Prostate gland (tissue), 2 donors: ENCODE measurements at places on chromosomes 3 and 15.
A peak's percentile ranks its signal among the peaks of the same experiment; 100 is the strongest.

- H3K4me1 ChIP-seq = no peaks in the 10 kb centered on the region
- no peak for DNase-seq
- no peaks in the 10 kb centered on the region for H3K36me3 ChIP-seq
- no peak overlapping the region for H3K4me3 ChIP-seq
These were observed 477.6 kb downstream of the RAP2B start for GRCh38 chr3:153639631-153640030.

GRCh38 chr15:22944651-22945050 is 35.5 kb downstream of the CYFIP1 start:
- DNase-seq = peak; percentile 70
- H3K27me3 ChIP-seq = no peaks in the 10 kb centered on the region
- peaks cover 8% of the 10 kb centered on the region for H3K36me3 ChIP-seq
- H3K4me1 ChIP-seq = no peaks in the 10 kb centered on the region

DNA sequence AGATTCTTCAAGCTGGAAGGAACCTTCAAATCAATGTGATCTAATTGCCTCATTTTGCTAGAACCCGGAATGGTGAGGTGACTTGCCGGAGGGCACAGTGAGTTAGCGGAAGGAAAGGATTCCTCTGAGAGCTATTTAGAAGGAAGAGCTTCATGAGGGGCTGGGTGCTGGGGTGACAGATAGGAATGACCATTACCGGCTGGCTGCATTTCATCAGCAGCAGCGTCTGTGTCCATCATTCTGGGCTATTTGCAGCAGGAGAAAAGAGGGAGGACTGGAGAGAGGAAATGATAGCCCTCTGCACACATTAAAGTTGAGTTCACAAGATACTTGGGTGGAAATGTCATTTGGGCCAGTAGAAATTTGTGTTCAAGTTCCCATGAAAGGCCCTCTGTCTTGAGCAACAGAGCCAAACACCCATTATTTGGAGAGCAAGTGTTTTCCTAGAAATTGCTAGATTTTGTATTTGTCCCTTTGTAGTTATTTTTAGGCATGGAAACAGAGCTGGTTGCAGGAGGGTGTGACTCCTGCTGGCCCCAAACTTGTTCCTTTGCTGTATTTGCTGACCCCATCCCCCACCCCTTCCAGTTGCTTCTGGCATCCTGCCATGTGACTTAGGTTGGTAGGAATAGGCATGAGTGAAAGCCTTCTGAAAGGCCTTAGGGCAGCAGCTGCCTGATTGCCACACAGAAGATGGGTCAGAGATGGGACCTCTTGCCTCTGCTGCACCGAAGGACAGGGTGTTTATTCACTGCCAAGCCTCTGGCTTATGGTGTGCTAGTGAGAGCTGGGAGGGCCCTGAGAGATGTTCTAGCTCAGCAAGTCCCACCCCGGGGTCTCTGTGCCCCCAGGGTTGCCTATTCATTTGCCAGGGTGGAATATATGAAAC is 87.5 kb upstream of the PLXNA1 start:
- no peak overlapping the region for H3K27ac ChIP-seq
- no peaks in the 10 kb centered on the region for H3K36me3 ChIP-seq
- no peak overlapping the region for H3K4me3 ChIP-seq
- DNase-seq = no peak

DNA sequence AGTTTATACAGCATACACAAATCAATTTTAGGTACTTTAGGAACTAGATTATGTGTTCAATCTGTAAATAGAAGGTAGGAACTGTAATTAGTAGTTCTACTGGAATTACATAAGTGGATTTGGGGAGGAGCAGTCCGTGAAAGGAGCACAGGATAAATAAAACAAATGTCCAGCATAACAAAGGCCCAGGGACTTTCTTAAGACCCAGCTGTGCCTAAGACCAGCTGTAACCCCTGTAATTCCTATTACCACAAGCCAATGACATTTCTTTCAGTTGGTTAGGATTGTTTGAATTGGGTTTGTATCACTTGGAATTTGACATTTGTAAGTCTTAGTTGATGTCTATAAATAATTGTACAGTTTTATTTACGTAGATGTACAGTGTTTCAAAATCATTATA is 4.8 kb upstream of the ZBTB20 start:
- no peaks in the 10 kb centered on the region for H3K36me3 ChIP-seq
- H3K27ac ChIP-seq = no peak overlapping the region
- H3K4me3 ChIP-seq = no peak overlapping the region
- H3K4me1 ChIP-seq = no peaks in the 10 kb centered on the region

- no peak for DNase-seq
- no peak overlapping the region for H3K27ac ChIP-seq
- no peaks in the 10 kb centered on the region for H3K27me3 ChIP-seq
These were observed 442.0 kb downstream of the LPP start for GRCh38 chr3:188595890-188596376.

DNA sequence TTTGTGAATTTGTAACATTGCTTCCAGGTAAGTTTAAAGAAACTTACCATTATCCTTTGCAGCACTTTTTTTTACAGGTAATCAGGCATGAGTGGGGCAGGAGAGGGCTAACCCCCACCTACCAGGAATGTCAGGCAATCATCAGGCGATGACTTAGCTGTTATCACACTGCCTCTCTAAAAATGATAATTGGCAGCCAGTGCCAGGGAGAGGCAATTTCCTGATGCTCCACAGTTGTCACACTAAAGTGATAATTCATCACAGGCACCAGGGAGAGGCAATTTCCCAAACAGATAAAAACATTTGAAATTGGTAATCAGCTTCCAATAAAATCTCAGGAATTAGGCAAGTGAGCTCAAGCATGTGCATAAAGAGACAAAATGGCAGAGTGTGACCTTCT is 26.3 kb downstream of the NSUN3 start:
- H3K4me3 ChIP-seq = no peak overlapping the region
- H3K4me1 ChIP-seq = no peaks in the 10 kb centered on the region
- H3K36me3 ChIP-seq = no peaks in the 10 kb centered on the region
- no peak overlapping the region for H3K27ac ChIP-seq
